Retina (tissue), 1 donor: ENCODE measurements at places on chromosomes 6 and 20.

- no peak for DNase-seq
Observed at GRCh38 chr6:100175814-100176310, 181.8 kb upstream of the MCHR2 start.

DNA sequence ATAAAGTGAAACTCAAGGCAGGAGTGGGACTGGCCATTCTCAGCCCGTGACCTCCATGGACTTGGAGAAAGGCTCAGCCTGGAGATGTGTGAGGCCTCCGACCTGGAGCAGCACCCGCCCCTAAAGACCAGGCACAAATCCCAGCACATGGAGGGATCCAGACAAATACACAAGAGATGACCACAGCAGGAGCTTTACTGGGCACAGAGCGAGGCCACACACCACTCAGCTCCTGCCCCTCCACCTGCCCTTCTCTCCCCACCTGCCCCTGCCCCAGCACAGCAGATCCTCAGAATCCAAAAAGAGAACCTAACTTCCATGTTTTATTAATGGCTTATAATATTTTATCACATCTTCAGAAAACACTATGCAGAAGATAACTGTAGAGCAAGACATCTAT, 20.4 kb upstream of the MICB start:
- no peak for DNase-seq

GRCh38 chr20:25245461-25245860, 2.4 kb upstream of the PYGB start:
- DNase-seq = no peak

DNA sequence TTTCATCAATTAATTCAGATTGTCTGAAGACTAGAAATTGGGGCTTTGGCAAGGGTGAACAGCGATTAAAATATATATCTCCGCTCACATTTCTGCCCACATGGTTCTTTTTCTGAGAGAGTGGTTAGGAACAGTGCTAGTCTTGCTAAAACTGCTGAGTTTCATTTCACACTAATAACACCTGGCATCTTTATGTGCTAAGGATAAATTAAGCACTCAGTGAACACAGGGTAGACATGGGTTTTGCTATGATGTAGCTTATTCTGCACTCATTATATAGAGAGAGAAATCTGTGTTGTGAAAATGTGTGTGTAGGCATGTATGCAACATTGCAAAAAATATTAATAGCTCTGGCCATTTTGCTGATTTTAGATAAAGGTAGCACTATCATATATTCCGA, 623.4 kb upstream of the FLRT3 start:
- no peak for DNase-seq
